Activated T-helper 1 cell treated with anti-CD3 and anti-CD28 coated beads, Interleukin-12 subunit alpha, Interleukin-12 subunit beta, Interleukin-2, Interleukin-4 antibody, amounts not matched to agents 30 ng/mL and 10 ng/mL and 1 ng/mL, durations not matched to agents 14 hours and 24 hours and 36 hours (primary cell): ENCODE measurements at places on chromosomes 4 and X.
A peak's percentile ranks its signal among the peaks of the same experiment; 100 is the strongest.

DNA sequence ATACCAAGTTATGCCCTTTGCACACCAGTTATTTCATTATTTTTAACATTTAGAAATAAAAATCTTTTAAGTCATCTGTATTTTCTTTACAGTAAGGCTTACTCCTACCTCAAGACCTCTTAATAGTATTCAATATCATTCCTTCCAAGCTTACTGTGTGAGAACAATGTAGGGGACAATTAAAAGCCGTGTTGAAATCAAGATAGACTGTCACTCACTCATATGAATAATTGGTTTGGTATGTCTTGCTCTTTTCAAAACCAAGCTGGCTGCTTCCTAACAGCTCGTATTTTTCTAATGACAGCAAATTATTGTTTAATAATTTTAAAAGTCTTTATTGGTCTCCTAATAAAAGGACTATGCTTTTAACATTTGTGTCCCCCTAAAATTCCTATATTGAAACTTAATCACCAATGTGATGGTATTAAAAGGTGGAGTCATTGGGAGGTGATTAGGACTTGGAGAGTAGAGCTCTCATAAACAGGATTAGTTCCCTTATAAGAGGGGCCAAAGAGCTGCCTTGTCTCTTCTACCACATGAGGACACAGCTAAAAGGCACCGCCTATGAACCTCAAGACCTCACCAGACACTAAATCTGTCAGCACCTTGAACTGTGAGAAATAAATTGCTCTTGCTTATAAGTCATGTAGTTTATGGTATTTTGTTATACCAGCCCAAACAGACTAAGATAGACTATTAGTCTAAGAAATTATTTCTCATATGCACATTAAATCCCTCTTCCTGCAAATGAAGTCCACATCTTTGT lies 4.1 kb downstream of the ABCB7 start:
- no peak overlapping the region for H3K4me3 ChIP-seq
- no peaks in the 10 kb centered on the region for H3K27me3 ChIP-seq
- H3K36me3 ChIP-seq: peaks cover 14% of the 10 kb centered on the region
- H3K27ac ChIP-seq: no peak overlapping the region
- H3K4me1 ChIP-seq: peaks cover 33% of the 10 kb centered on the region

DNA sequence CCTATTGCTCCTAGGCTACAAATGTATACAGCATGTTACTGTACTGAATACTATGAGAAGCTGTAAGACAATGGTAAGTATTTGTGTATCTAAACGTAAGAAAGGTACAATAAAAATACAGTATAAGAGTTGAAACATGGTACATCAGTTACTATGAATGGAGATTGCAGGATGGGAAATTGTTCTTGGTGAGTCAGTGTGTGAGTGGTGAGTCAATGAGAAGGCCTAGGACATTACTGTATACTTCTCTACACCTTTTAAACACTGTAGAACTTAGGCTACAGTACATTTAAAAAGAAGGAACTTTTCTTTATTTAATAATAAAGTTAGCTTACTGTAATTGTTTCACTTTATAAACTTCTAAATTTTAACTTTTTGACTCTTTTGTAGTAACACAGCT lies 2603.2 kb downstream of the PCDH7 start:
- H3K27me3 ChIP-seq: no peaks in the 10 kb centered on the region
- H3K4me3 ChIP-seq: no peak overlapping the region
- H3K27ac ChIP-seq: no peak overlapping the region
- DNase-seq: no peak
- no peaks in the 10 kb centered on the region for H3K4me1 ChIP-seq
- H3K36me3 ChIP-seq: no peaks in the 10 kb centered on the region

DNA sequence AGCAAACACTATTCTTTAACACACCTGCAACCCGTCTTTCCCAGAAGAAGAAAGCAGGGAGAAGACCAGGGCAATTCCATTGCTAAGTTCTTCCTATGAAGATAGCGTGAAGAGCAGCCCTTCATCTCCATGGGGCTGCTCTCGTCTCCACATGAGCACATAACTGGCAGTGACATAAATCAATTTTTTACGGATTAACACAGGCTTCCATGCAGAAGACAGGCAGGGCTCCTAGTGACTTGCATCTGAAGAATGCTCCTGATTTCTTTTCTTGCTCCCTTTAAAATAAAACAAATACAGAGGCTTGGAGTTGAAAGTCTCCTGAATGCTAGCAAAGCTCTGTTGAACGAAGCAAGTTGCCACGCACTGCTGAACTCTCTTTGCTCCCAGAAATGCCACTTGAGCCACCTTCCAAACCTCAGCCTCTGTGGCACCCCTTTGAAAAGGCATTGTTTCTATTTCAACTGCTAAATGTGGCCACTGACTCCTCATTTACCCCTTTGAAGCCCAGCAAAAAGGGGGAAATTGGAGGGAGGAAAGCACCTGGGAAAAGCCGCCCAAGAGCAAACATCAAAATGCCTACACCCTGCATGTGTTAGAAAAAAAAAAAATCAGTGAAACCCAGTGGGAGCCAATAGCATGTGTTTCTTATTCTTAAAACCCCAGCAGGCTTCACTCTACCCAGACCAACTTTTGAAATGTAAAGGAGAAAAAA lies 383.7 kb downstream of the IDS start:
- H3K27ac ChIP-seq: no peak overlapping the region
- H3K4me3 ChIP-seq: no peak overlapping the region
- no peaks in the 10 kb centered on the region for H3K27me3 ChIP-seq
- no peaks in the 10 kb centered on the region for H3K4me1 ChIP-seq

DNA sequence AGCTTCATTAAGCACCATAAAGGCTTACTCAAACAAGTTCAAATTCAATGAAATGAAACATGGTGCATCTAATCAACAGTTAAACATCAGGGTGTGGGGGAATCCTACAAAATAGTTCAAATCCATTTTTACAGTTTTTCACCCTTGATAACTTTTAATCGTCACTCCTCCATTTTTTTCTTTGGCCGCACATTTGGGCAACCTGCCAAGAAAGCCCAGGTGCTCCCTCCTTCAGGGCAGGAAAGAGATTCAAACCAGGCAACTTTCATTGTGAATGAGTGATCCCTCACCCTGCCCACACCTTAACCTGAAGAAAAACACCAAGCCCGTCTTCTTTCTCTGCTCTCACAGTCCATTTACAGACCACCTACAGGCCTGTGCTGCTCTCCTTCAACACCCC lies 24.9 kb downstream of the TRIM61 start:
- no peak overlapping the region for H3K27ac ChIP-seq
- H3K4me3 ChIP-seq: no peak overlapping the region
- H3K36me3 ChIP-seq: no peaks in the 10 kb centered on the region
- peaks cover 12% of the 10 kb centered on the region for H3K4me1 ChIP-seq
- no peak for DNase-seq

DNA sequence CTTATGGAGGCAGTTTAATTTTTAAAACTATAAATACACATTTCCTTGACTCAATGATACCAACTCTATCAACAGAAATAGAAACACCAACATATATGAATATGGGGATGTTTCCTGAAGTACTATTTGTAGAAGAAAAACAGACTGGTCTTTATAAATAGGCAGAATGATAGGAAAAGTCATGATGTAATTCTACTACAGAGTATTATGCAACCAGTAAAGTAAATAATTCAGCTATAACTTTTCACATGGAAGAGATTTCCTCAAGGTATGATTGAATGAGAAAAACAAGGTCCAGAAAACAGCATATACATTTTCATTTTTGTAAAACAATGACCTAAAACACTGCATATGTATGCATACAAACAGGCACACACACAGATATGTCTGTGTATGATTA lies 56.2 kb downstream of the GPRIN3 start:
- DNase-seq: no peak
- peaks cover 67% of the 10 kb centered on the region for H3K4me1 ChIP-seq
- H3K27ac ChIP-seq: peak overlapping the region; percentile 64
- no peaks in the 10 kb centered on the region for H3K27me3 ChIP-seq
- no peak overlapping the region for H3K4me3 ChIP-seq
- peaks cover 44% of the 10 kb centered on the region for H3K36me3 ChIP-seq

DNA sequence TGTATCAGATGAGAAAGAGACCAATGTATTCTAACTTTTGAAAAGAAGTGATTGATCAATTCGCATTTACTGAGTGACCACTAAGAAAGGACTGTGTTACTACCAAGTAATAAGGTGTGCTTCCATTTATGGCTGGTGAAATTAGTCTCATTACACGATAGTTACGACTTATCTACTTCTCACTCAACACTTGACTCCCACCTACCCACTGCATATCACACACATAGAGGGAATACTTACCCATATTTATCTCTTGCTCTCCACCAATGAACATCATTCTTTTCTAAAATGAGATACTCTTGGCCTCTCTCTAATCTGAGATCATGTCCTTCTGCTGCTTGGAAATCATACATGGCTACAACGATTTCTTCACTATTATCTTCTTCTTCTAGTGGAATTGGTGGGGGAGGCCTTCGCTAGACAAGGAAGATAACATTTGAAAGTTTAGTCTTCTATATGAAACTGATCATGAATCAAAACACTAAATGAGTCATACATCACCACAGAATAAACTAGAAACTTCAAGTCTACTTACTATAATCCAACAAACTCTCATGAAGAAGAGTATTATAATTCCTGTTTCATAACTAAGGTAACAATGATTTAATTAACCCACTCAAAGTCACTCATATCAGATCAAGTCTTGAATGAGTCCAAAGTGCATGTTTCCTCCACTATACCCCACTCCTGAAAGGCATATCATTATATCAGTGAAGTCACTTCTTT lies 33.7 kb upstream of the TXK start:
- H3K4me3 ChIP-seq: no peak overlapping the region
- H3K27me3 ChIP-seq: no peaks in the 10 kb centered on the region
- peaks cover 6% of the 10 kb centered on the region for H3K4me1 ChIP-seq
- peaks cover 2% of the 10 kb centered on the region for H3K36me3 ChIP-seq
- no peak for DNase-seq

- no peaks in the 10 kb centered on the region for H3K27me3 ChIP-seq
- DNase-seq: peak; percentile 4
- H3K27ac ChIP-seq: no peak overlapping the region
These were observed 27.3 kb downstream of the PRDX4 start for GRCh38 chrX:23694606-23695005.

GRCh38 chr4:119823891-119824290 lies 195.3 kb upstream of the PDE5A start:
- no peak overlapping the region for H3K27ac ChIP-seq
- no peak for DNase-seq
- H3K4me3 ChIP-seq: no peak overlapping the region
- H3K4me1 ChIP-seq: no peaks in the 10 kb centered on the region
- H3K36me3 ChIP-seq: no peaks in the 10 kb centered on the region
- no peaks in the 10 kb centered on the region for H3K27me3 ChIP-seq

DNA sequence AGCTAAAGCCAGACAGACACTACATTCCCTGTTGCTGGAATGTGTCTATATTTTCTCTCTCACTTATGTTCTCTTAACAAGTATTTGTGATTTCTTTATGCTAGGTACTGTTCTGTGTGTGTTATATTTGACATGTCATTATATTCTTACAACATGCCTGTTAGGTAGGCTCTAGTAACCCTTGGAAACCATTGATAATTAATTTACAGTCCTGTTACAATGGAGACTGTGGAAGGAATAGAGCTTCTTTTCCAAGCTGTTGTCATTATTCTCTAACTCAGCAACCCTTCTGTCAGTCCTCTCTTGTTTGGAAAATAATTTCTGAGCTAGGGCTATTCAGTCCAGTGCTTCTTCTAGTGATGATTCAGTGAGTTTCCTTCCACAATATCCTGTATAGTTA lies 419.1 kb upstream of the BOD1L1 start:
- H3K4me3 ChIP-seq: no peak overlapping the region
- no peak for DNase-seq
- no peaks in the 10 kb centered on the region for H3K36me3 ChIP-seq
- no peaks in the 10 kb centered on the region for H3K27me3 ChIP-seq
- no peaks in the 10 kb centered on the region for H3K4me1 ChIP-seq

DNA sequence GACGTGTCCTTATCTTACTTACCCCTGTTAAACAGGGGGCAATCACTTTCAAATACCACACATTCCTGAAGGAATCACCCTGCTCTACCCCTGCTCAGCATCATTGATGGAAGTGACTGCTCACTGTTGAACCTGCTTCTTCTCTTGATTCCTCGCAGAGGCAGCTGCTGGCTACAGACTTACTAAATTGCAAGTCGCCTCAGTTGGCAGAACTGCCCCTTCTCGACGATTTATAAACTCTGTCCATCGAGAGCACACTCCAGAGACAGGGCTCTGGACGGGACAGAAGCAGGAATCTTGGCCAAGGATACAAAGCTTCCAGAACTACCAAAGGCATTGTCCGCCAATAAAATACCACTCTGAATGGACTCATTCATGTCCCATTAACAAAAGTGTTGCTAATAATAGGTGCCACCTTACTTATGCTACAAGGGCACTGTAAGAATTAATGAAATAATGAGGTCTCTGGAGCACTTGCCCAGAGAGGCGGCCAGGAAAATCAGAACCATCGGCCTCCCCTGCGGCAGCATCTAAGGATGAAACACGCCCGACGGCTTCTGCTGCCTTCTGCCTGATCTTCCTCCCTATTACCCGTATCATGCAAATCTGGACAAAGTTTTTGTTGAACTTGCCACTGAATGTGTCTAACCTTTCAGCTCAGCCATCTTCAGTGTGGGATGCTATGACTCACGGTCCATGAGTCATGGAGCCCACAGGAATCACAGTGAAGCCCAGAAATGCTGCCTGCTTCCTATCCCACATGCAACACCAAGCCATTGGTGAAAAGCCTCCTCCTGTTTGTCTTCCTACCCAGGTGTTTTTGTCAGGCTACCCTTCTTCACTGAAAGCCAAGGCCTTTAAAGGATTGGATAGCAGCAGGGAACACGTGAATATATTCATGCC lies 164.9 kb downstream of the MAML3 start:
- H3K36me3 ChIP-seq: no peaks in the 10 kb centered on the region
- DNase-seq: no peak
- peaks cover 12% of the 10 kb centered on the region for H3K4me1 ChIP-seq
- peaks cover 12% of the 10 kb centered on the region for H3K27me3 ChIP-seq

- no peak overlapping the region for H3K4me3 ChIP-seq
- H3K27me3 ChIP-seq: peaks cover 2% of the 10 kb centered on the region
- no peaks in the 10 kb centered on the region for H3K4me1 ChIP-seq
- H3K36me3 ChIP-seq: no peaks in the 10 kb centered on the region
- no peak for DNase-seq
These were observed 165.0 kb downstream of the AMELX start for GRCh38 chrX:11458170-11458569.

DNA sequence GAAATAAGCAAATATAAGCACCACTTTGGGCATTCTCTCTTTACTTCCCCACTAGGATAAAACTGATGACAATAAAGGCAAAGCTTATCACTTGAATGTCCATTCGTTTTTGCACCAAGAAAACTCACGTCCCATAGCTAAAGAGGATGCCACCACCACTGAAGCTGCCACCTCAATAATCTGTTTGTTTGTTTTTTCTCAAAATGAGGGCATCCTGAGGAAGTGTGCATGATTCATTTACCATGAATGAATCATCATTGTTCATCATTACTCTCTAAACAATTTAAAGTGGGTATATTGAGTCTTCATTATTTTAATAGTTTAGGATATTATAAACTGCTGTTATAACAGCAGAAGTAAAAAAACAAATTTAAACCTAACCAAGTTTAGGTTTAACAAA lies 168.2 kb downstream of the DCTD start:
- no peak for DNase-seq
- H3K4me1 ChIP-seq: no peaks in the 10 kb centered on the region
- no peak overlapping the region for H3K4me3 ChIP-seq
- no peaks in the 10 kb centered on the region for H3K36me3 ChIP-seq
- peaks cover 6% of the 10 kb centered on the region for H3K27me3 ChIP-seq
